ENCODE measurements at places on chromosomes 4 and X.

DNA sequence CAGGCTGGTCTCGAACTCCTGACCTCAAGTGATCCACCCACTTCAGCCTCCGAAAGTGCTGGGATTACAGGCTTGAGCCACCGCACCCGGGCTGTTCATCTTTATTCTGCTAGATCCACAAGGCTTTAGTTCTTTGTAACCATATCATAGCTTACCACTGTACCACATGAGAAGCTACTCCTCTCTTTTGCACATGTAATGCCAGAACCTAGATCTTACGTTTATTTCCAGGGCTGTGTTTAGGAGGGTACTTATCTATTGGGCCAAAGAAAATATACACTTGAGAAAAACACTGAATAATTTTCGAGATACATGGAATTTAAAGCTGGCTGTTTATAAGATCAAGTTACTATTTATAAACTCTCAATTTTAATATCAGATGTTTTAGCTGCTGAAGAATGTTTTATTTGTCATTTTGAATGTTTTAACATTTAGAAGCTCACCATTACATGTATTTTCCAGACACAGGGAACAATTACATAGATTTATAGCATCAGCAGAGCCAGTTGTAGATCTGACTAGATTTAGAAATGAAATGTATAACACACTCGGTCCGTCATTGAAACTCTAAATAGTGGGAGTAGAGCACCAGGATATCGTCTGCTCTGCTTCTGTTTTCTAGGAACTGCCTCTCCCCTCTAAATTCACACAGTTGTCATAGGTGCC lies 155.3 kb upstream of the HAND2 start:
- DNase-seq, result no peak

DNA sequence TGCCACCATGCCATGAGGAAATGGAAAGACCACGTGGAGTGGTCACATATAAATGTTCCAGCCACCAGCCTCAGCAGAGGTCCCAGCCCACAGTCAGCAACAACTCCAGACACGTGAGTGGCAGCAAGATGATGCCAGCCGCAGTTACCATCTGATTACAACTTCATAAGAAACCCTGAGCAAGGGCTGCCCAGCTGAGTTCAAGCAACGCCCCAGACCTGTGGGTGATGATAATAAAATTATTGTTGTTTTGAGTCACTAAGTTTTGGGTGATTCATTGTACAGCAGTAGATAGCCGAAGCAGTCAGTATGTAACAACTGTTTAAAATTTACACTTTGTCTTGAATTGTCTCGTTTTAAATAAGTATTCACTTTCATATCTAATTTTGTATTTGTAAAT lies 5.8 kb upstream of the CCNG2 start:
- no peak for DNase-seq

GRCh38 chrX:19578956-19579355 lies 63.6 kb upstream of the MAP3K15 start:
- no peak for DNase-seq

- DNase-seq, result no peak
Observed at GRCh38 chr4:165970703-165971420, 97.8 kb downstream of the TLL1 start.

GRCh38 chr4:11532138-11532537 lies 103.4 kb upstream of the HS3ST1 start:
- no peak for DNase-seq

GRCh38 chr4:136731025-136731424 lies 801.3 kb downstream of the PCDH18 start:
- no peak for DNase-seq

DNA sequence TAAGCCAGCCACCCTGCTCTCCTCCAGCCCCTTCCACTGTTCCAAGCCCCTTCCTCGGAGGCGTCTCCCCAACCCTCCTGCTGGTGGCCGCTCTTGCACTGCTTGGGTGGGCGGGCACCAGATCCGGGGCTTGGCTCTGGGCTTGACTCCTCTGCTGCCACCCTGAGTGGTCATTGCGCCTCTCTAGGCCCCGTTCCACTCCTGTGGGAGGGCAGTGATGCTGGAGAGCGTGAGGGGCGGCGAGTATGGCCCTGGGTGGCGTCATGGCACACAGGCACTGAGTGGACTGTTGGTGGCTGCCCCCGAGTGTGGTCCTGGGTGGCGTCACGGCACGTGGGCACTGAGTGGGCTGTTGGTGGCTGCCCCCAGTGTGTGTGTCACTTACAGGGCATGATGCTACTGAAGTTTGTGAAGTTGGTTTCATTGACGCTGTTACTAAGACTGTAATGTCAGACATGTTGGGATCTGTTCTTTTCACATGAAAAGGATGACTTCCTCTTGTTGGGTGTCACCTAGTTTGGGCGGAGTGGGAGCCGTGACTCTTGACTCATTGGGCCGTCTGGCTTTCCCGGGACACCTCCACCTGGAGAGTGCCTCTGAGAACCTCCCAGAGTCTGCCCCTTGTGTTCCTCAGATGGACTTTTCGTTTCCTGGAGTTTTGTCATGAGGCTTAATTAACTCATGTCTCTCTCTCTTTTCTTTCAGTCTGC lies 55.9 kb upstream of the HGFAC start:
- DNase-seq, result no peak

GRCh38 chr4:119053245-119053644 lies 82.4 kb upstream of the MYOZ2 start:
- no peak for DNase-seq

- no peak for DNase-seq
Observed at GRCh38 chrX:69501429-69501828, 2.7 kb upstream of the NALF2 start.

DNA sequence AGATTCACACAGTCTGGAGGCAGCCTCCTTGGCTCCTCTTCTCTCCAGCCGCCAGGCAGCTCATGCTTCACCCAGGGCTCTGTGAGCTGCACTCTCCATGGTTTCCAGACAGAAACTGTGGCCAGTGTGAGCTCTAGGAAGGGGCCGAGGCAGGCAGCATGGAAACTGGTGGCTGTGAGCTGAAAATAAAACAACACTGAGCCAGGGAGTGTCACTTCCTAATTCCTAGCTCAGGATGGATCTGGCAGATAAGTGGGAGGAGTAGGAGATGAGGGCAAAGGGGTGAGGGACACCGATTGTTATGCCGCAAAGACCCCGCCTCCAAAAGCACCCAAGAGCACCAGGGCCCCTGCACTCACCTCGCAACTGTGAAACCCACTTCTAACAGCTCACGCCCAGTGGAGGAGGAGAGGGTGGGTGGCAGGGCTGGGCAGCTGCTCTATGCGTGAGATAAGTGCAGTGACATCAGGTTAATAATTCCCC lies 69.8 kb downstream of the FHDC1 start:
- DNase-seq, result no peak

Data from activated CD8-positive, alpha-beta memory T cell treated with anti-CD3 and anti-CD28 coated beads, Interleukin-2, amount 50 U/mL, for 48 hours (primary cell).